Right atrium auricular region (tissue), 2 donors: ENCODE measurements at places on chromosomes 2 and 18. TPM values are rescaled to one million over a fixed set of nuclear protein-coding genes. Genes with fewer than 3 reads are reported as not detected.

DNA sequence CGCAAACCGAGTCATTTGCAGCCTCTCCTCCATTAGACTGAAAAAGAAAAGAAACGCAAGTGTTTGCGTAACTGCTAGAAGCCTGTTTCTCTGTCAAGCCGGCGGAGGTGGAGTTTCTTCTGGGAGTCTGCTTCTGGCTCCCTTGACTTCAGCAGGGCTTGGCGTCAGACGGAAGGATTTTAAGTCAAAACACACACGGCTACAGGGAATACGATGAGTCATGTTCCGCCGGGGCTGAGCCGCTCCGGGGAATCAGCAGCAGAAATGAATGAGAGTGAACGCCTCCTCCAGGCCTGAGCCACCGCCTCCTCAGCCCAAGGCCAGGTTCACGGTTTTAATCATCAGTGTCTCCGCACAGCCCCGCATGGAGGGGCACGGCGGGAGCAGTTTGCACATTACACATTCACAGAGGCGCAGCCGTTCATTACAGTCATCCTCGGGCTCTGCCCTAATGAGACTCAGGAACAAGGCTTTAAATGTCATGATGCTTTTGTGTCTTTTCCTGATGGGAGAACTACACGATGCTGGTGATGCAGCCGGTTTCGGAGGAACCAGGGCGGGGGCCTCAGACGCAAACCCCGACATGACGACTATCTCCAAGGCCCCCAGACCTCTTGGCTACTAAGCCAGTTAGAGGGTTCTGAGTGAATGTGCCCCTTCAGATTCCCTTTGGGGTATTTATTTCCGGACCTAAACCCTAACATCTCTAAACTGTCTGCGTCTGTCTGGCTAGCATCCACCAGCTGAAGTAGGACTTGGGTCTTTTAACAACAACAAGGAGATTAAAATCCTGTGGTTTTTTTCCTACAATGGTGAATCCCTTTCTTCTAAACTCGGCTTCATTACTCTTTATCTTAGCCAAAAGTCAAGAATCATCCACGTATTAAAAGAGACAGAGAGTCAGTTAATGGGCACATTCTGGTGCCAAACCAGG is 11.1 kb upstream of the SCG2 start:
- peak; percentile 93 for DNase-seq

GRCh38 chr18:79438898-79439627 is 43.3 kb downstream of the NFATC1 start:
- DNase-seq, result no peak

- no peak for DNase-seq
These were observed 71.8 kb upstream of the HS6ST1 start for GRCh38 chr2:128390256-128390990.

GRCh38 chr2:201233192-201233811 is 27.0 kb upstream of the CASP8 start:
- DNase-seq, result no peak

- DNase-seq, result no peak
These were observed 12.9 kb upstream of the TEX51 start for GRCh38 chr2:126885751-126886210.

GRCh38 chr2:232870766-232871371 is 805 bp downstream of the SNORC start:
- DNase-seq, result no peak

GRCh38 chr2:3313781-3314375 is 63.7 kb downstream of the EIPR1 start:
- DNase-seq, result no peak

DNA sequence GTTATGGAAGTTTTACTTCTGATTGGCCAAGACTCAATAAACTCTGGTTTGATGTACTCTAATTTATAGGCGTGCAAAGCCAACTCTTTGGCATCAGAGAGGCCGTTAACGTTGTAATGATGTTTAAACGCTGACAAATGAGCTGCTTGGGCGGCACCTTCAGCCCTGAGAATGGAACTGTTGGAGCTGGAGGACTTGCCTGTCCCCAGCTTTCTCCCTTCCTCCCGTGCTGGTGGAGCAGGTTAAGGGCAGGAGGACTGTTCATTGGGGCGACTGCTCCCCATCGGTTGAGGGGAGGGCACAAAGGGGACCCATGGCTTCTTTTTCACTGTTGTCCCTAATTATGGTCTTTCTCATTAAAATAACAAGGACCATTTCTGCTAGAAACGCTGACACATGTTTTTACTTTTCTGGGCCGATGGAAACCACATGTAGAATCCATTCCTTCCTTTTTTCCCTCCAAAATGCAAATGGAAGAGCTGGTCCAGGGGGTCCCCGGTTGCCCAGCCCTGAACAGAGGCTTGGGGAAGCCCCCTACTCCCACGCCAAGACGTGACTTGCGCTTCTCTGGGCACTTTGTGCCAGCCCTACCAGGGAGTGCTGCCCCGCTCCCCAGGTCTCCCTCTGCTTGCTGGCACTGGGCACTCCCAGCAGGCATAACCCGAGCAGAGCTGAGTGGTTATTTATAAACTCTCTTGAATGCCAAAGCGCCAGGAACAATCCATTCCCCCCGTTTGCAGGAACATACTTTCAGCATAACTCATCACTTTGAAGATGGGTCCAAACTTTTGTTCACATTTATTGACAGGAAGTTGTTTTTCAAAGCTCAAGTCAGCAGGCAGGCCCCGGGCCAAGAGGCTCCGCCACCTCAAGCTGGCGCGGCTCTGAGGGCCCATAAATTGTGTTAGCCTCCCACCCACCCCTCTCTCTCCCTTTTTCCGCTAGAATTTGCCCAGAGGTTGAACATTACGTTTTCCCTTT is 170.1 kb downstream of the ASB1 start:
- no peak for DNase-seq

GRCh38 chr2:239393388-239393940 is 7.4 kb downstream of the HDAC4 start:
- no peak for DNase-seq

GRCh38 chr18:58536534-58537271 is 92.2 kb downstream of the ALPK2 start:
- DNase-seq, result no peak

DNA sequence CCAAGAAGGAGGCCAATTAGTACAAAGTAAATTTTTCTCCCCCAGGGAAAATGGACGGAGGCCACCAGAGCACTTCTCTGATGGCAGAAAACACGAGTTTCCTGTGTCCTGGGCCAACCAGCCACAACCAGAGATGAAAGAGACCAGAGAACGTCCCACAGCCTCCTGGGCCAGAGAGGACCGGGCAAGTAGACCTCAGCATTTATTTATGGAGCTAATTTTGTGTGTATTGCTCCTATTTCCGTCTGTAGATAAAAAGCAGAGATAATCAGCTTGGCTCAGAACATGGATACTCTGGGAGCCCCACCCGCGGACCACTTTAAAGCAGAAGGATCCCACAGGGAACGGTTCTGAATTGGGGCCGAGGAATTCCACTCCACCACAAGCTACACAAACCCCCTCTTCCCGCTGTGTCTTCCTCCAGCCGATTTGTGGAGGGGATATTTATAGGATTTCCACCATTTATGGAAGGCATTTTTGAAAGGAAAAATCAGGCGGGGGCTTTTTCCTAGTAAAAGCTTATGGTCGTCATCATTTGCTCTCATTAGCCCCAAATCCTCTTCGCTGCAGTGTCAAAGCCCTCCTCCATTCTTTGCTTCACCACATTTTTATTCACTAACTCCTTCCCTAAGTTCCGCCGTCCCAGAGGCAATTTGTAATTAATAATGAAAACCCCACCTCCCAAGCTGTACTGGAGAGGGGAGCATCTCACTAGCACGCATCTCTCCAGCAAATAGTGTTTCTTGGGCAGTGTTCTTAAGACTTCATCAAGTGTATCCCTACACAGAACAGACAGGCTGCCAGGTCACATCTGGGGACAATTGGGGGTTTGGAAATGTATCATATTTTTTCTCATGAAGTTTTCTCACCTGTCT is 43.7 kb upstream of the TWIST2 start:
- DNase-seq, result no peak

DNA sequence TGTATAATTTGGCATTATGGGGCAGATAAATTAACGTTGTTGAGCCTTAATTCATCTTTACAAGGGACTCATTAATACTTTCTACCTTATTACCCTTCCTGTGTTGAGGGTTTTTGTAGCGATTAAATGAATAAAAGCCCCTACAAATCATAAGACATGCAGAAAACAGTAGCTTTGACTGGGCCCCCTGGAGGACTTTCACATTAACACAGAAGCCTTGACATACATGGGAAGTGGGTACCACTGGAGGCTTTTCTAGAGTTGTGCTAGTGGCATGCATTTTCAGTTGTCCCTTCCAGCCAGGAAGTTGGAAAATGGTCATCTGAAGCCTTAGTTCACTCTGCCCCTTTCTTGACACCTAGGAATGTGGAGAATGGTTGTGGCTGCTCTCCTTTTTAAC is 30.2 kb downstream of the MTA3 start:
- DNase-seq, result no peak

DNA sequence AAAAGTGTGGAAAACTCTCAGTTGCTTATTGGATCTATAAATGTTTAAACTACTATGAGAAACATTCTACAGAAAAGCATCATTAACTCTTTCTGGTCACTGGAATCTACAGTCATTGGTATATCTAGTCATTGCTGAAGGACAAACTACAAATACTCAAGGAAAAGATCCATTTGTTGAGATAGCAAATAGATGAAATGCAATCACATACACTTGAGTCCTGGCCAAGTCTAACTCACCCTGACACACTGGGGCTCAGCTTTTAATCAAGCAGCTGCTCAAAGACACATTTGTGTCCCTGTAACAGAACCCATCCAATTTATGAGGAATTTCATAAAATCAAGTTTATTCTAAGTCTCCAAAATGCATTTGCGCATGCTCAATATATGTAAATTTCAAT is 68.7 kb downstream of the CDH2 start:
- DNase-seq, result no peak

DNA sequence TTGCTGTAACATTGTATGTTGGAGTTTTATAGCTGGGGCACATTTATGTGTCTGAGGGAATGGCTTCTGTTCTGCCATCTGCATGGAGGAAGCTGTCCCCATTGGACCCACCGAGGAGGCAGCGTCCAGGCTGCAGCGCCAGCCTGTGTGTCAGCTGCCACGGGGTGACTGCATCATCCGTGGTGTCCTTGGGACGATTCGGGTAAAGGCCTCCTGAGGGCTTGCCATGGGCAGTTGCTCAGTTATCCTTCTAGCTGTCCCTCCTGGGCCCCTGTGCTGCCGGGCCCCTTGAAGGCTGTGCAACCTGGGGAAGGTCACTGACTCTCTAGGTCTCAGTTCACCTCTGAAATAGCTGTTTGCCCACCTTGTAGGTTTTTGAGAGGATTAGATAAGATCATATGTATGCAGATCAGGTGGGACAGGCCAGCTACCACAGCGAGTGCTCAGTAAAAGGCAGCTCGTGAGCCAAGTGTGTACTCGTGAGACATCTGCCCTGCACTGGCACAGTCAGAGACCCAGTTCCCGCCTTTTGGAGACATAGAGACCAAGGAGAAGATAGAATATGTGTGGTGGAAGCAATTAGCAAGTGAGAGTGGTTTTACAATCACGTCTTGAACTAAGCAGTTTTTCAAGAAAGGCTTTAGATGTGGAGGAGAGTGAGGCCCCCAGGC is 10.6 kb downstream of the LDLRAD4 start:
- DNase-seq, result no peak

- DNase-seq, result no peak
These were observed 2.2 kb upstream of the MTCL1 start for GRCh38 chr18:8703092-8703709.

GRCh38 chr2:188404341-188405004 is 112.8 kb downstream of the GULP1 start:
- DNase-seq, result no peak

GRCh38 chr18:75977081-75977480 is 518.0 kb downstream of the ZNF516 start:
- DNase-seq, result no peak

DNA sequence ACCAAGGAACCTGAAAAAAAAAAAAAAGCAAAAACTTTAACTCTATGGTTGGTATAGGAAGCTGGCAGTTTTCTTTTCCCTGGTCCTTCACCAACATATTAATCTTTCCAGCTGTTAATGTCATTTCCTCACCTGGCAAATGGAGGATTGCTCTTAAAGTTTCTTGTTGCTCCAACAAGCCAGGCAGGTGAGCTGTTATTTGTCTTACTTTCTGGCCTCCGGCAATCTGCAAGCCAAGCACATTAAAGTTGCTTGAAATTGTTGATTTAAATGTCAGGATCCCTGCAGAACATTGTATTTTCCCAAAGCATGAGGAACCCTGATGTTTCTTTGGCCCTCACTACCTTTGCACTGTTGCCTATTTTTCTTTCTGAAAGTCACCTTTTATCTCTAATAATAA is 664.9 kb downstream of the METTL4 start:
- no peak for DNase-seq

GRCh38 chr18:72235422-72235821 is 308.7 kb downstream of the CBLN2 start:
- DNase-seq, result no peak

DNA sequence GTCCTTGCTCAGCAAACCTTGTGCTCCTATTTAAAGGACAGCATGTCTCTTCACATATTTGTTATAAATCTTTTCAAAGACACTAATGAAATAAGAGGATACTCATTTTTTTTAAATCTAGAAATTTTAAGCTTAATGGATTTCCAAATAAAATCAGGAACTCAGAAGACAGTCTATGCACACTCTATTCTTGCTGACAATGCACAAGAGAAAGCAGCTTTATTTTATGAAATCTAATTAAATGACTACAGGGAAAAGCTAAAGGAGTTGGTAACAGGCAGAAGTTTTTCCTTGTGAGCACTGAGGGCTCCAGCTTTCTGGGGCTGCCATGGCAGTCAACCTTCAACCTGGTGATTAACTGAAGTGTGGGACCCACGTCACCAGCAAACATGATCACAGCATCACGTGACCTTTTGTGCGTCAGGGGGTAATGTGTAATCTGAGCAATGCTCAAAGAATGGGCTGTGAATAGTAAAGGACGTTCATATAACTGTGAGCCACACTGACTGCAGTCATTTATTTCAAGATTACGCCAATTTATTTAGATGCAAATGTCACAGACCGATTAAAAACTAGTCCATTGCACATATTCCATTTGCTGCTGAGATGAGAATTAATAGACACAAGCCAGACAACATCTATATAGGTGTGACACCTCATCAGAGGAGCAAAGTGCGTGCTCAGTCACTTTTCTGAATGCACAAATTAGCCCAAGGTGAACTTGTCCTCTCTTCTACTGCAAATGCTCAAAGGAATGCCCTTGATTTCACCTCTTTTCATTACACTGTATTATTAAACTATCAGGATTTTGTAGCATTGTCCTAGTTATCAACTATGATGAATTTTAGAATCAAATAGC is 11.6 kb upstream of the DNER start:
- no peak for DNase-seq

GRCh38 chr2:15159751-15160177 is 401.4 kb downstream of the NBAS start:
- no peak for DNase-seq

GRCh38 chr2:166376873-166377272 is 1.1 kb upstream of the SCN9A start:
- no peak for DNase-seq

GRCh38 chr18:11398625-11399024 is 210.8 kb upstream of the SLC35G4 start:
- DNase-seq, result no peak

GRCh38 chr18:23196119-23197007 is 61.1 kb downstream of the CABLES1 start:
- DNase-seq, result no peak

The LRRTM1 gene
- 0.37 TPM for total RNA-seq

The GKN1 gene
- total RNA-seq, result not detected

The SP5 gene
- total RNA-seq, result not detected

The FABP1 gene
- not detected for total RNA-seq

The LYG1 gene
- 0.75 TPM for total RNA-seq

The MAP3K20 gene
- total RNA-seq, result 223 TPM

The RAD51AP2 gene
- 0.28 TPM for total RNA-seq

The RGPD3 gene
- total RNA-seq, result 0.48 TPM

The RHOB gene
- total RNA-seq, result 471 TPM

The PLCL1 gene
- total RNA-seq, result 32.0 TPM

The RFTN2 gene
- total RNA-seq, result 11.6 TPM

The CXCR1 gene
- 0.78 TPM for total RNA-seq
